ENCODE measurements at places on chromosomes 3 and 15. TPM values are rescaled to one million over a fixed set of nuclear protein-coding genes. Genes with fewer than 3 reads are reported as not detected.

GRCh38 chr15:88108991-88109390 lies 147.5 kb downstream of the NTRK3 start:
- DNase-seq: no peak

GRCh38 chr3:56795097-56795828 lies 6.5 kb downstream of the ARHGEF3 start:
- no peak for DNase-seq

GRCh38 chr3:8882642-8883041 lies 80.6 kb downstream of the RAD18 start:
- DNase-seq: no peak

- no peak for DNase-seq
Measured at GRCh38 chr3:49377483-49377882, 19.3 kb upstream of the GPX1 start.

Gene TRAT1
- total RNA-seq: 0.50 TPM

DNA sequence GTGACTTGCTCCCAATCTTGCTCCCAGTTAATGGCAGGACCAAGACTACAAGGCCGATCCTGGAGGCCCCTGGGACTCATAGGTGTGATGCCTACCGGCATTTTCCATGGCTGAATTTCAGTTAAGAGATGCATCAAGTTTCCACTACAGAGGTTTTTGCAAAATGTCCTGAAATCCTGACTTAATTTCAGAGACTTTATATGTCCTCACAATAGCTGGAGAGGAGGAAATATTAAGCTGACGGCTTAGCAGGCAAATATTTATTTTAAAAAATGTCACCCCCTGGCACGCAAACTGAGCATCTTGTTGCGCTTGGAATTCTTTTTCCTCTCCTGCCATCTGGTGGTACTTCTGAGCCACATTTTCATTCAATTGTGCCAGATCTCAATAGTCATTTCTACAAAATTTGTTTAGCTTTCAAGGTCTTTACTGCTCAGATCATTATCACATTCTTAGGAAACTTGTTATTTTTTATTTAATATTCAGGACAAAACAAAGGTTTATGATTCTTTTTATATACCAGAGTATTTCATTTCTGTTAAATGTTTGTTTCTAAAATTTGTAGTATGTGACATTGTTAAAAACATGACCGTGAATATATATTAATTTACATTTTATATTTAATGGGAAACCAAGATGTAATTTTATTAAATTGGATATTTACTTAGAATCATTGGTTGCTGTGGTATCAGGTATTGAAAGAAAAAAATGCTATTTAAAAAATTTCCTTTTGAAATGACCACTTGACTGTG lies 189.2 kb upstream of the THRB start:
- DNase-seq: no peak

Gene CLDN16
- 0.15 TPM for total RNA-seq

- no peak for DNase-seq
Measured at GRCh38 chr3:28867836-28868235, 413.0 kb upstream of the RBMS3 start.

Gene SLC22A14
- total RNA-seq: 0.13 TPM

- peak; percentile 23 for DNase-seq
Measured at GRCh38 chr15:77282333-77282732, 137.6 kb downstream of the PEAK1 start.

DNA sequence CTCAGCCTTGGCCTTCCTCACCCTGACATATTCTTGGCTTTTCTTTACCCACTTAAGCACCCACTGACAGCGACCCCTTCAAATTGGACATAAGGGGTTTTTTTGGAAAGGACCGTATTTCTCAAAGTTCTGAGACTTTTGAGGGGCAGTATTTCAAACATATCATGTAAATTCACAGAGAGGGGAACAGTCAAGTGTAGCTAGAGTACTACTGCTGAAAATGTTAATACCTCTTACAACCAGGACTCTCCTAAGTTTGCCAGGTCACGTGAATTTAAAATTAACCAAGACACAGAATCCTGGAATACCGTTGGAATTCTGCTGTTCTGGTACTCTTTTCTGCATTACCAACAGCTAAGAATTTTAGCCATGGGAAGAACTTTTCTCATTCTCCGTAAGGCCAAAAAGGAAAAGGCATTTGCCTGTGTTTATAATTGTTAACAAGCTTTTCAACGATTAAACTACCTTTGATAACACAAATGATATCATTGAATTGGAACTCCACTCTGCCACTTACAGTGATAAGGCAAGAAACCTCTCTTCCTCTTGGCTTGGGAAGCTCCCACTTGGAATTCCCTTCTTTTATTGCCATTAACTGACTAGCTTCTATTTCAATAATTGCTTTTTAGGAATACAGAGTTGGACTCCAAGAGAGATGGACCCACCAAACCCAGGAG lies 597 bp upstream of the GBE1 start:
- no peak for DNase-seq

DNA sequence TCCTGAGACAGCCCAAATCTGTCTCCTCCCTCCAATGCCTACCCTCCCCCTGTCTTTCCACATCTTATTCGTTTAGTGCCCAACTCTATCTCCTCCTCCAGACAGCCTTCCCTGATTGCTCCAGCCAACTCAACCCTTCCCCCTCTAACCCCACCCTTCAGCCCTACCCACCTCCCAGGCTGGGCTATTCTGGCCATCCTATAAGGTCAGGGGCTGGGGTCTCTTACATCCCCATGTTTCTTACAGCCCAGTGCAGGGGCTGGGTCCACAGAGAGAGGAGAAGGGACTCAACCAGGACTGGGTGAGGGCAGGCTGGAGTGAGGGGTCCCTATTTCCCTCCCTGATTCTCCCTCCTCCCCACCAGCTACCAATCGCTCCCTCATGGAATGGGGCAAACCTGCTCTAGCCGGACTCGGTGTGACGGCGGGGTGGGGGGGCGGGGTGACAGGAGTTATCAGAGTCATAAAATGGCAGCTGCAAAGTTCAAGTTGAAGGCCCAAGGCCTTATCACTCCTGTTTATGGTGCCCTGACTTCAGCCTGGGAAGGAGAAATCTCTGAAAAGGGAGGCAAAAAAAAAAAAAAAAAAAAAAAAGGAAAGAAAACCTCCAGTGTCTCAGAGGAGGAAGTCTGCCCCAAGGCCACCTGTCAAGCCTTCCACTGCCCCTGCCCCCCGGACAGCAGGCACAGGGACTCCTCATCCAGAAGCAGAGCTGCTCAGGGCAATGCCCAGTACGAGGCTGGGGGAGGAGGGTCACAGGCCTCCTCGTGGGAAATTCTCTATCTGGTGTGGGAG lies 2.1 kb downstream of the VIPR1 start:
- DNase-seq: no peak

GRCh38 chr3:71813704-71814103 lies 28.8 kb upstream of the PROK2 start:
- DNase-seq: no peak

Gene SEC62
- total RNA-seq: 101 TPM

Gene CLDN11
- 12.9 TPM for total RNA-seq

DNA sequence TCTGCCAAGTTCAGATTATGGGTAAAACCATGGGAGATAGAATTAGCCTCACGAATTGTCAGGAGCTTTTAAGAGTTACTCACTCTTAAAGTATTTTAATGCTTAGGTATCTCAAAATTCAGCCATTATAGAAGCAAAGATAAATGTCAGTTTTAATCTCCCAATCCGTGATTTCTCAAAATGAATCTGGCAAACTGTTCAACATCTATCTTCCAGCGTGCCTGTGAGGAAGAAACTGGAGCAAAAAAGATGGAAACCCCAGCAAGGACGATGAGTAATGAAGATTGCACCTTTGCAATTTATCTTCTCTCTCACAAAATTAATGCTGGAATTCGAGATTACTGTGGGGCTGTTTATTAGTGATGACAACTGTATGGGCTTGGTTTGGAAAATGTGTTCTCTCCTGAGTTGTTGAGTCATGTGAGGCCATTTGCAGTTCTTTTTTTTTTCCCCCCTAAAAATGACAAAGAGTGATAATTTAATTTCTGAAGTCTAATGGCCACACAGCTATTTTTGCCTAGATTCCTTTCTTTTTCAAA lies 70.5 kb downstream of the PYDC2 start:
- DNase-seq: no peak

Gene CCDC39
- total RNA-seq: not detected

DNA sequence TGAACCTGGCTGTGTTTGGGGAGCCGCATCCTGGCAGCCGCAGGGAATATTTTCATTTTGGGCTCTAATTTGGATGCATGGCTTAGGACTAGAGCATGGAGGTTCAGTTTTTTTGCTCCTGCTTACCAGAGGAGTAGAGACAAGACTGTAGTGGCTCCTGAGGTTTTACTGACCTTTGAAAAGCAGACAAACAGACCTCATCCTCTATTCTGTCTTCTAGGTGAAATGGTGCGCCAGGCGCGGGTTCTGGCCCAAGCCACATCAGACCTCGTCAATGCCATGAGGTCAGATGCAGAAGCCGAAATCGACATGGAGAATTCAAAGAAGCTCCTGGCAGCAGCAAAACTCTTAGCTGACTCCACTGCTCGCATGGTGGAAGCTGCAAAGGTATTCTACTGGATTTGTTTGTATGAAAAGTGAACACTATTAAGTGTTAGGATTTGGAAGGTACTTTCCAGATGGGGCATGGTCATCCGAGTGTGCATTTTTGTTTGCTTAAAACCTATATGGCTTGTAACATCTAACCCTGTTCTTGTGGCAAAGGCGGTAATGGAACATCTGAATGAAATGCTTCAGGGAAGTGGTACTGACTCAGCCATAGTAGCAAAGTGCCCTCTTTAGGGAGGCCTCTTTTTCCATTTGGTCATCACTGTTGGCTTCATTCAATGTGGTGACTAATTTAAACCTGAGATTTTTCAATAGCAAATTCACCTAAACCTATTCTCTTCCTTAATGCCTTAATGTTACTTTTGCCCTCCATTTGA lies 330.7 kb upstream of the TPM1 start:
- no peak for DNase-seq

GRCh38 chr3:8524656-8525399 lies 23.2 kb downstream of the LMCD1 start:
- DNase-seq: no peak

Gene GCNT3
- not detected for total RNA-seq

Gene ZNF620
- 3.3 TPM for total RNA-seq

DNA sequence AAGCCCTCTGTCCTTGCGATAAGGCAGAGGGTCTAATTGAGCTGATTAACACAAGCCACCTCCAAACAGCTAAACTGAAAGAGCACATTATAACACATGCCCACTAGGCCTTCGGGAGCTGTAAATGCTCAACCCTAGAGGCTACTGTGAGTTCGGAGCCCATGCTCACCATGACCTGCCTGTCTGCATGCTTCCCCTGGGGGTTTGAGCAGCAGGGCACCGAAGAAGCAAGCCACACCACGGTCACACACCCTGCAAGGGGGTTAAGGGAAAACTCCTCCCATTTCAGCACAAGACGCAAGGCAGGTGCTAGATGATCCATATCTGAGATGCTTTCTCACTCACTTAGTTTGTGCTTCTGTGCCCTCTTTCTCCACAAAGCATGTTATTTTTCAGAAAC lies 435.9 kb upstream of the CADM2 start:
- DNase-seq: no peak

DNA sequence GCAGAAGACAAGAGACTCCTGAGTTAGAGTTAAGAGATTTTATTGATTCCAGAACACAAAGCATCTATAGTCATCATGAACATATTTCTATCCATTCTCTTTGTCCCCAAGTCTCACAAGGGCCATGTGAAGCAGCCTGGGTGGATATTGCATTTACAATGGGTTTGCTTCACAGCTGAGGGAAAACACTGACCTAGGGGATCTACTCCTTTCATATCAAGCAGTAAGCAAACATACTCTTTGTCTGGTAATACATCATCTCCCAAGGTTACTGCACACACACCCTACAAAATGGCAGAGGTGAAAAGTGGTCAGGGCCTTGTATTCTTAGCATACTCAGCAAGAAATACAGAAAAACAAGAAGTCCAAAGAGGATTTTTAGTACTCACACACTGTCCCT lies 267.7 kb upstream of the BCHE start:
- DNase-seq: no peak

GRCh38 chr15:101016581-101016980 lies 97.4 kb downstream of the LRRK1 start:
- DNase-seq: no peak

- no peak for DNase-seq
Measured at GRCh38 chr3:29991198-29991597, 615.2 kb upstream of the TGFBR2 start.

Gene DYNLT2B
- 4.3 TPM for total RNA-seq

GRCh38 chr3:100340527-100340926 lies 6.0 kb downstream of the NIT2 start:
- no peak for DNase-seq

- DNase-seq: peak; percentile 19
Measured at GRCh38 chr3:13121553-13122001, 48.3 kb upstream of the IQSEC1 start.

Gene KLHL40
- total RNA-seq: 0.86 TPM

DNA sequence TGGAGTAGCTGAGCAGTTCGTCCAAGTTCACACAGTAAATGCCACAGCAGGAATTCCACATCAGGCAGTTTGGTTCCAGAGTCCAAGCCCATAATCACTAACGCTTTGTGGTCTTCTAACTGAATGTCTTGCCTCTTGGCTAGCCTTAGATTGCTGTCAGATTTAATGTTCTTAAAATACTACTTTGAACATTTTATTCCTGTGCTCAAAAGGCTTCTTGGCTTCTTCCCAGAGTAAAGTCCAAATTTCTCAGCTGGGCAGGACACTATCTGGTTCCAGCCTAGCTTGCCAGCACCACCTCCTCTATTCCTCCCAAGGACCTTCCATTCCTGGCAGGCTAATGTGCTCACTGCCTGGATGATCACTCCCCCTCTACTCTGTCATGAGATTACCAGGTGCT lies 256.9 kb downstream of the SQOR start:
- no peak for DNase-seq

GRCh38 chr3:112607863-112608262 lies 33.1 kb downstream of the CCDC80 start:
- no peak for DNase-seq

Gene ATP13A5
- not detected for total RNA-seq

Gene TMEM207
- total RNA-seq: not detected

DNA sequence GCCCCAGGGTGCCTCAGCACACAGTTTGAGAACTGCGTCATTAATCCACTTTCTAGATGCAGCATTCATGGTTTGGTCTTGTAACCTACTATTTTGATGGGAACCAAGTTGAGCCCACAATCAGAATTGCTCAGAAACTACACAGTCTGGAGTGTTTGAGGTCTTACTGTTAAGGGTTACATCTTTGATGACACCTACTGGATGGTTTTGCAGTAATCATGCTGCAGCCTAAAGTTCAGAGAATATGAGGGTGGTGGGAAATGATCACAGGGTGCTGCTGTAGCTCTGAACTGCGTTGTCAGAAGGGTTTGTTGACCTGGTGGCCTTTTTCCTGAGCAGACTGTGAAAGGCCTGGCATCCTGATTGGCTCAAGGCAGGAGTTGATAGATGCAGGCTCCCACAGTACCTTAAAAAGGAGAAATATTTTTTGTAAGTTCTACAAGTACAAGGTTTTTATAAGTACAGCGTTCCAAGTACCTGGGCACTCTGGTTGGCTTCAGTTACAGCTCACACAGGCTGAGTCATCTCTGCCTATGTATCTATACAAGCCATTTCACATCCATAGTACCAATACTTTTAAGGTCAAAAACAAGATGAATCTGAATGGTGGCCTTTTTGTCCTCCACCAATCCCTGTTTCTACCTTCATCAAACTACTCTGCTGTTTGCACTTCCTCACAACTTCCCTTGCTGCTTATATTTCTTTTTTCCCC lies 60.5 kb upstream of the ACKR4 start:
- DNase-seq: no peak

Gene STRIT1
- not detected for total RNA-seq

GRCh38 chr15:60835974-60836373 lies 357.0 kb upstream of the ICE2 start:
- no peak for DNase-seq

Gene RBP2
- not detected for total RNA-seq
